ENCODE measurements at places on chromosomes 7 and 10.

DNA sequence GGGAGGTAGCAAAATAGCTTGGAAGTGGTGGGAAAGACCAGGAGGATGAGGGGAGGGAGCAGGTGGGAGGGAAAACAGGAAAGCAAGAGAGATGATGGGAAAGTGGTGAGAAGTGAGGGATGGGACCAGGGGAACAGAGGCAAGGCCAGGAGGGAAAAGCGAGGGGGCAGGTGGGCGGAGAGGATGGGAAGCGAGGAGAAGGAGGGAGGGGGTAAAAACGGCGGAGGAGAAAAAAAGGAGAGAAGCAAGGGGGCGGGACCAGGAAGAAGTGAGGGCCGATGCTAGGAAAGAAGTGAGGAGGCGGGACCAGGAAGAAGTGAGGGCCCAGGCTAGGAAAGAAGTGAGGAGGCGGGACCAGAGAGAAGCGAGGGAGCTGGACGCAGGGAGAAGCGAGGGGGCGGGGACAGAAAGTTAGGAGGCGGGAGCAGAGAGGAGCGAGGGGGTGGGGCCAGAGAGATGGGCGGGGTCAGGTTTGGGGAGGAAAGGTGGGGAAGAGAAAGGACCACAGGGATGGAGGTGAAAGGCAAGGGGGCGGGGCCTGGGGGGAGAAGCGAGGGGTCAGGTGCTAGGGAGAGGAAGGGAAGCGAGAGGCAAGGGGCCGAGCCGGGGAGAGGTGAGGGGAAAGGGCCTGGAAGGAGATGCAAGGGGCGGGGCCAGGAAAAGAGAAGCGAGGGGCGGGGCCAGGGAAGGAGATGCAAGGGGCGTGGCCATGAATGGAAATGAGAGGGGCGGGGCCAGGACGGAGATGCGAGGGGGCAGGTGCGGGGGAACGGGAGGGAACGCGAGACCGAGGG, 984 bp downstream of the SMURF1 start:
- DNase-seq = peak; percentile 96

GRCh38 chr10:122475591-122476332, 14.4 kb downstream of the HTRA1 start:
- DNase-seq = no peak

DNA sequence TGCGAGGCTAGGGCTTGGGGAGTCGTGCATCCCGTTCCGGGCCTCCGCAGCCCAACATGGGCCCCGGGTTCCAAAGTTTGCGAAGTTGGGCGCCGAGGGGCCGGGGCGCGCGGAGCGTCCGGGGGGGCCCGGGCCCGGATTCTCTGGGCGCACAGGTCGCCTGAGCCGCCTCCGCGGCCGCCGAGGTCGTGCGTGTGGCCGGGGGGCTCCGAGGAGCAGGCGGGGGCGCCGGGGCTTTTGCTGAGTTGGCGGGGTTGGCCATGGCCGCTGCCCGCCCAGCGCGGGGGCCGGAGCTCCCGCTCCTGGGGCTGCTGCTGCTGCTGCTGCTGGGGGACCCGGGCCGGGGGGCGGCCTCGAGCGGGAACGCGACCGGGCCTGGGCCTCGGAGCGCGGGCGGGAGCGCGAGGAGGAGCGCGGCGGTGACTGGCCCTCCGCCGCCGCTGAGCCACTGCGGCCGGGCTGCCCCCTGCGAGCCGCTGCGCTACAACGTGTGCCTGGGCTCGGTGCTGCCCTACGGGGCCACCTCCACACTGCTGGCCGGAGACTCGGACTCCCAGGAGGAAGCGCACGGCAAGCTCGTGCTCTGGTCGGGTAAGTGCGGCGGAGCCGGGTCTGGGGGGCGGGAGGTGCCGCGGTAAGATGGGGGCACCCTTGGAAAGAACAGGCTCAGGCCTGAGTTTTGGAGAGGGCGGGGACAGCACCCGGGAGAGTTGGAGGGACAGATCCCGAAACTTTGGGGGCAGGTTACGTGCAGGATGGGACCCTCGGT, 643 bp downstream of the SMO start:
- DNase-seq = no peak

GRCh38 chr7:107972075-107972482, 30.9 kb downstream of the LAMB1 start:
- no peak for DNase-seq

DNA sequence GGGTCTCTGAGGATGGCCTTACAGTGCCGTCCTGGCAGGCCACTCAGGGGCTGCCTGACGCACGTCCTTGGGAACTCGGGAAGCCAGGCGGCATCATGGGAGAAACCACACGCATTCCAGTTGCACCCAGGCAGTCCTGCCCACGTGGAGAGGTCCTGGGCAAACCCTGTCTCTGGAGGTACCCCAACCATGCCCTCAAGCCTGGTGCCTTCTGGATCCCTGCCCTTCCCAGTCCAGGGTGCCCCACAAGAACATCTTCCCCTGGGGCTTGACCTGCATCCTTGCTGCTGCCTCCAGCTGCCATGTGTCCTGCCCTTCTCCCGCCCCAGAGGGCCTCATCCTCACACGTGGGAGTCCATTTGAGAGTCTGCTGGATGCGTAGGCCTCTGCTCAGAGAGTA, 200.3 kb upstream of the PPP2R2D start:
- no peak for DNase-seq

DNA sequence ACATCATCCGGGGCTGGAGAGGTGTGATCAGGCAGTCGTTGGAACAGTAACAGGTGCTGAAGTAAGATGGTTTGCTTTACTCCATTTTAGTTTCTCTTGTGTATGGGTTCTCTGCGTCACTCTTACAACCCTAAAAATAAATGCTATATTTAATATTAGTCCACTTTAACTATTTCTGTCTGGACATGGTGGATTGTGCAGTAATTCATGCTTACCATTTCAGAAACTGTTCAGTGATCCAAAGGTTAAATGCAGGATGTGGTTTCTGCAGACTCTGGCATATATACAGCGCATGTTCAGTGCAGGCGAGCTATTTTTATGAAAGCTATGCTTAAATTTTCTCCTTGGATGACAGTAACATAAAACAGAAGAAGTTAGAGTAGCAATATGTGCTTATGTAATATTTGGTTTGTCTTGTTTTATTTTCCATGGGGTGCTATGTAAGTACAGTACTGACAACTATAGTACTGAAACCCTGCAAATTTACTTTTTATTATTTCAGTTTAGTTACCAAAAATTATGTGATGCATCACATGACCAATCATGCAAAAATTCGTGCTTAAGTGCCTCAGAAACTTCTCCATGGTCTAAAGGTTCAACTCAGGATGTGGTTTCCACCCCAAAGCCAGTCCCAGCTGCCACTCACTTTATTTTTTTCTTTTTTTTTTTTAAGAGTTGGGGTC, 46.6 kb upstream of the GRID1 start:
- DNase-seq = no peak

DNA sequence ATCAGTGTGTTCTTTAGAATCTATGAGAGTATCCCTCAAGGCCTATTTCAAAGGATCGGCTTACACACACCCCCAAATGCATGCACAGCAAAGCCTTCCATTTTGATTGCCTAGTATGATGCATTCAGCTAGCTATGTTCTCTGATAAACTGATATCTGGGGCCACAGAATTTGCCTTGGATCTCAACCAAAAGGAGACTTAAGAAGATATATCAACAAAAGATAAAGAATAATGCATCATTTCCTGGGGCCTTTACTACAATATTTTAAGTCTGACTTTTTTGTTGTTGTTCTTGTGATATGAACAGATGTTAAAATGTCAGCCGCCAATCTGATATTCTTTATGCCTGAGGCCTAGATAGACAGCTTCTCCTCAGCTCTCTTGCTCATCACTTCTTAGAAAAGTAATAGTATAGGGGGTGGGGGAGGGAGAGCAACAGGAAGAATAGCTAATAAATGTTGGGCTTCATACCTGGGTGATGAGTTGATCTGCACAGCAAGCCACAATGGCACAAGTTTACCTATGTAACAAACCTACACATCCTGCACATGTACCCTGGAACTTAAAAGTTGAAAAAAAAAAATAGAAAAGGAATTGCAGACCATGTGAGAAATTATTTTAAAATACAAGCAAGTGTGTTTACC, 792.9 kb upstream of the GHITM start:
- DNase-seq = no peak
